ENCODE measurements at places on chromosomes 7 and 10. TPM values are rescaled to one million over a fixed set of nuclear protein-coding genes. Genes with fewer than 3 reads are reported as not detected.

Gene CCZ1
- total RNA-seq, result 106 TPM

Gene TMEM130
- not detected for total RNA-seq

Gene CLRN3
- total RNA-seq, result not detected

Gene TLL2
- total RNA-seq, result 0.17 TPM

Gene C10orf53
- total RNA-seq, result not detected

Gene AKR1C8
- 0.50 TPM for total RNA-seq

Gene ZNF853
- 0.33 TPM for total RNA-seq

Gene SLC18A3
- not detected for total RNA-seq

Gene KLLN
- 1.1 TPM for total RNA-seq

Gene UNC5B
- total RNA-seq, result not detected

Gene COPG2
- 11.0 TPM for total RNA-seq

Gene HIBADH
- total RNA-seq, result 12.8 TPM

Gene C10orf62
- total RNA-seq, result not detected

Gene TMEM270
- total RNA-seq, result not detected

Gene OPN1SW
- total RNA-seq, result not detected

Gene POT1
- 27.8 TPM for total RNA-seq

Gene NXPH1
- total RNA-seq, result not detected

Gene DYDC1
- not detected for total RNA-seq

Gene ST8SIA6
- 0.15 TPM for total RNA-seq

Gene CC2D2B
- not detected for total RNA-seq

Data from activated CD4-positive, alpha-beta T cell treated with anti-CD3 and anti-CD28 coated beads, Interleukin-2, amount 10 ng/mL, durations not matched to agents 7 days and 5 days (primary cell).